ENCODE measurements at places on chromosomes 1 and 21.

GRCh38 chr1:112841825-112842224 lies 114.2 kb downstream of the SLC16A1 start:
- no peak for DNase-seq

- DNase-seq, result no peak
Measured at GRCh38 chr1:209667103-209667502, 8.1 kb upstream of the G0S2 start.

DNA sequence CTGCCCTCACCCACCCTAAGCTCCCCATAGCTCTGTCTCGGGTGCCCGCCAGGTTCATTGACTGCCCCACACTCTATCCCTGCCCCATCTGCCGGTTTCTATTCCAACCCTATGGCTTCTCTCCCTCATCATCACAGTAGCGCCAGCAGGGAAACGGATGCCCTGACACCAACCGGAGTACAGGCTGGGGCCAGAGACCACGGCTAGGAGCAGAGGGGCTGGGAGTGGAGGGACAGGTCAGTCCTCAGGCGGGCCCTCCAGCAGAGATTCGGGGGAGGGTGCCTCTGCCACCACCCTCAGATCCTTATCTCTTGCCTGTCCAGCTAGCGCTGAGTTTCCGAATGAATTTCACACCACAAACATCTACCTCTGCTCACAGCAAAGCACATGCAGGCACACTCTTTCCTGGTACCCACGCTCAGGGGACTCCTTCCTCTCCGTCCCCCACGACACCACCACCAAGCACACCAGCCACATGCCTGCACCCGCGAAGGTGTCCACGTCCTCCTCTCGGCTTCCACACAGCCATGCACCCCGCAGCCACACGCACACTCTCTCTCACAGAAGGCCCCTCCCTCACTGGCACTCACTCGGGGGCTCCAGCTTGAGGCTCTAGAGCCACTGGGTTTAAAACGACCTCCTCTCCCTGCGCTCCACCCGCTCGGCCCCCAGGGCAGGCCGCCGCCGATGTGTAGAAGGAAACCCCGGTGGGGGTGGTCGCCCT lies 7.2 kb downstream of the TAL1 start:
- DNase-seq, result no peak

DNA sequence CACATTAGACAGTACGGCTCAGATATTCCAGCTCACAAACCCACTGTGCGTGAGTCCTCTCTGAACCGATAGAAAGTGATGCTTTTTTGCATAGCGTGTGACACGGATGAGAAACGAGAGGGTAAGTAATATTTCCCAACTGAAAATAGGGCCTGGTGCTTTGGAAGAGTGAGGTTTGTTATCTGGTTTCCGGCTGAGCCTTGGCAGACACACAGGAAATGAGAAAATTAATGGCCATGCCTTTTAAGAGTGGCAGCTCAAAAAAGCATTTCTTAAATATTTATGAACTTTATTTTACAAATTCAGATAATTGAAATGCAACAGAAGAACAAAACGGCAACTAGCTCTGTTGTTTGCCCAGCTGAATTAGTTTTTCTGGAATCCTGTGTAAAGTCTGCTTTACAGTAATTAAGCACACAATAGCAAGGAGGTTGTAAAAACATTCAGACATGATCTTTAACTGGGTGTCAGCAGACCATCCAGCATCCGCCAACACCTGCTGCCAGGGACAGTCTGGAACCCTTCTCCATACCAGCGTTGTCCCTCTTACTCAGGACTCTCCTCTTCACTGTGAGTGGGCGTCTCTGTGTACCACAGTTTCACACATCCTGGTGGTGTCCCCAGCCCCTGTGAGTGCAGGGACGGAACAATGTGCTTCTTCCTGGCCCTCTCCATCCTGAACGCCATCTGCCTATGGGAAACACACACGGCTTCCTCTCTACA lies 155.4 kb downstream of the PGBD5 start:
- DNase-seq, result no peak

DNA sequence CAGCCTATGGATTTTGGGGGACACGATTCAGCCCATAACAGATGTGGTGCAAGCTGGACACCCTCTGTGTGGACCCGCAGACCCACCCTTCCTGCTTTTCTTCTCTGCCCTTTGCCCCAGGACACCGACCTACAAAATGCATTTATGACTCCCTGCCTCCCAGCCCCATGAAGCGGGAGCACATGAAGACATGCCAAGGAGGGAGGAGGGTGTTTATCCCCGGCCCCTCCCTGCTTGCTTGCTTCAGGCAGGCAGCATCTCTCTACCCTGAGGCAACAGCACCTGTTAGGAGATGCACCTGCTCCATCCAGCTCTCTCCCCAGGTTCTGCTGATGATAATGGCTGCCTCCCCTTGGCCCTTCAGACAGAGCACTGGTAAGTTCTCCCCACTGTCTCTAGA lies 187.5 kb downstream of the PSMG1 start:
- no peak for DNase-seq

DNA sequence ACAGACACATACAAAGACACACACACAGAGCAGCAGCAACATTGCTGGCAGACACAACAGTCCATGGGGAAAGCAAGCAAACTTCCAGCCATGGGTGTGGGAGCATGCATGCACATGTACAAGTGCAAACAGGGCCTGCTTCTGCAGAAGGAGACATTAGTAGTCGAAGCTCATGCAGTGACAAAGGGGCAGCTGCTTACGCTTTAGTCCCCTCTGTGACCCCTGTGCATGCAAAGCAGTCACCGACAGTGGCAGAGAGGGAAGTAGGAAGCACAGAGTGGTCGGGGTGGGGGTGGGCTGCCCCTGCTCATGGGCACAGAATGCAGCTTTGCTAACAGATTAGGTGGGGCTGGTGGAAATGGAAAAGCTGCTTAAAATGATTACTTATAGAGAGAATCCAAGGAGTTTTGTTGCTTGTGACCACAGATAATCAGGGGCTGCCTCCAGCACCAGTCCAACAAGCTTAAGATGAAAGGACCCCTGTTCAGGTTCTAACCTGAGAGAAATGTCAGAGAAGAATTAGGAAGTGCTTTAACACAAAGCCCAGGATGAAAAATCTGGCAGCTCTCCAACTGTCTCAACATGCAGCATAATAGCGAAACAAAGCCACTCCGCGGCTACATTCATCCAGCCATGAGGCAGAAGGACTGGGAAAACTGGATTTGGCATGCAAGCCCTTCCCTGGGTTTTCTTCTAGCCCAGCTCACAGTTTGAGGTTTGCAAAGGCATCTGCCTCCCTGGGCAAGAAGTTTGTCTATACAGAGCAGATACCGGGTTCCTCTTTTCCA lies 378.9 kb downstream of the KCNH1 start:
- peak; percentile 23 for DNase-seq

DNA sequence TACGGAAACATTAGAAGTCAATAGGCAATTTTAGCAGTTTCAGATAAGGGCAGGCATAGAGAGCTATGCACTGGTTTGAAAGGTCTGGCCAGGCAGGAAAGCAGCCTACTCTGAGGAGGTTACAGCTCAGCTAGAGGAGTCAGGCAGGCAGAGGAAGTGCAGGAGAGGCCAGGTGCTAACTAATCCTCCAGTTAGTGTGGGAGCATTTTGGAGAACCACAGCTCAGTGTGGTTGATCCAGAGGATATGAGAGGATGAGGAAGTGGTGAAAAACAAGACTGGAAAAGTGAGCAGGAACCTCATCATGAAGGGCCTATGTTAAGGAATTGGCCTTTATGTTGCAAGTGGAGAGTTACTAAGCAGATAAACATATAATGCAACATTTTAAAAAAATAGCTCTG lies 282.4 kb upstream of the SGIP1 start:
- DNase-seq, result no peak

GRCh38 chr21:15112858-15113257 lies 48.1 kb upstream of the NRIP1 start:
- DNase-seq, result no peak

GRCh38 chr1:115874497-115874896 lies 33.6 kb upstream of the NHLH2 start:
- DNase-seq, result no peak

- DNase-seq, result no peak
Measured at GRCh38 chr1:229665912-229666558, 40.0 kb downstream of the URB2 start.

- DNase-seq, result no peak
Measured at GRCh38 chr1:117622726-117623125, 16.9 kb downstream of the TENT5C start.

GRCh38 chr1:32623775-32624174 lies 26.6 kb downstream of the ZBTB8OS start:
- DNase-seq, result no peak

DNA sequence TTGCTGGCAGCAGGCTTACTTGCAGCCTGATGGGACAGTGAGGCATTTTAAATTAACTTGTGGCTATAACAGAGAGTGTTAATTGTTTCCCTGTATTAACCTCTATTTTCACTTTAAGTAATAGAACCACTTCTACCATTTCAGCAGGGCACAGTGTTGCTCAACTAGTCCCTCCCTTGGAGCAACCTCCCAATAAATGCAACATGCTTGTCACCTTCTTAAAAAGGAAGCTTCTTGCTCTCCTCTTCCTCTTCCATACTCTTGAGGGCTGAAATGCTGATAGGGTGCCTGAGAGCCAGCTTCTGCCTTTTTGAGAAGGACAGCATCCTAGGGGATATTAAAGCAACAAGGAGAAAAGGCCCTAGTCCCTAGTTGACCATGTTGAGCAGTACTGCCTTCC lies 52.1 kb downstream of the C4BPA start:
- no peak for DNase-seq

DNA sequence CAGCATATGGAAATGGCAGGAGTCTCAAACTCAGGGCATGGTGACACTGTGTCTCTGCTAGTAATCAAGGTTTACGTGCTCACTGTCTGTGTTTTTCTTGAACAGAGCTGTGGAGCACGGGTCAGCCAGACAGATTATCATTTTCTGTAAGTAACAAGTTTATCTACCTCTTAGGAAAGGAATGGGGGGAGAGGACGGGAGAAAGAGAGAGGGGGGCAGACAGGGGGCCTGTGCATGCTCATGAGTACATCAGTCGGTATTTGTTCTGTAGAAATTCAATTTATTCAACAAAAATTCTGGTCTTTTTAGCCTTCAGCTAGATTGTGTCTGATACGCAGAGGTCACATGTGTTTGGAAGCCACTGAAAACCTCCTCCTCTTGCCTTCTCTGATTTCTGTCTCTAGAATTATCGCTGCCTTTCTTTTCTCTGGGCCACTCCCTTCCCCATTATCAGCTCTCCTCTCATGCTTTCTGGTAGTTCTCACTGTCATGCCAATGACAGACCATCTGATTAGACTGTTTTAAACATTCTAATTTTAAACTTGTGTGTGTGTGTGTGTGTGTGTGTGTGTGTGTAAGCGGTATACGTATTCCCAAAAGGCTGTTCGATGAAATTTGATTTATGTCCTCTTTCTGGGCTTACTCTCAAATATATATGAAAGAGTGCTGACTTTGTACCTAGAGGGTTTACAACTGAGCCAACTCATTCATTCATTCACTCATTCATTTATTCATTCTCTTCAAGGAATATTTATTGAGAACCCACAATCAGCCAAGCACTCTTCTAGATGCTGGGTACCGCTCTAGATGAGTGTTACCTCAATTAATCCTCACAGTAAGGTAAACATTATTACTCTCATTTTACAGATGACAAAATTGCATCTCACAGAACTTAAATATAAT lies 636.9 kb downstream of the KIF26B start:
- no peak for DNase-seq

- DNase-seq, result no peak
Measured at GRCh38 chr1:150972417-150972940, 2.2 kb downstream of the CERS2 start.

- DNase-seq, result no peak
Measured at GRCh38 chr1:172746091-172746949, 87.4 kb downstream of the FASLG start.

- DNase-seq, result peak; percentile 28
Measured at GRCh38 chr1:219676012-219676765, 63.3 kb upstream of the ZC3H11B start.

GRCh38 chr1:24856787-24857506 lies 73.1 kb downstream of the RUNX3 start:
- DNase-seq, result no peak

GRCh38 chr1:198155253-198155652 lies 1.5 kb upstream of the NEK7 start:
- no peak for DNase-seq

GRCh38 chr1:44684525-44684924 lies 10.0 kb downstream of the ARMH1 start:
- DNase-seq, result no peak

DNA sequence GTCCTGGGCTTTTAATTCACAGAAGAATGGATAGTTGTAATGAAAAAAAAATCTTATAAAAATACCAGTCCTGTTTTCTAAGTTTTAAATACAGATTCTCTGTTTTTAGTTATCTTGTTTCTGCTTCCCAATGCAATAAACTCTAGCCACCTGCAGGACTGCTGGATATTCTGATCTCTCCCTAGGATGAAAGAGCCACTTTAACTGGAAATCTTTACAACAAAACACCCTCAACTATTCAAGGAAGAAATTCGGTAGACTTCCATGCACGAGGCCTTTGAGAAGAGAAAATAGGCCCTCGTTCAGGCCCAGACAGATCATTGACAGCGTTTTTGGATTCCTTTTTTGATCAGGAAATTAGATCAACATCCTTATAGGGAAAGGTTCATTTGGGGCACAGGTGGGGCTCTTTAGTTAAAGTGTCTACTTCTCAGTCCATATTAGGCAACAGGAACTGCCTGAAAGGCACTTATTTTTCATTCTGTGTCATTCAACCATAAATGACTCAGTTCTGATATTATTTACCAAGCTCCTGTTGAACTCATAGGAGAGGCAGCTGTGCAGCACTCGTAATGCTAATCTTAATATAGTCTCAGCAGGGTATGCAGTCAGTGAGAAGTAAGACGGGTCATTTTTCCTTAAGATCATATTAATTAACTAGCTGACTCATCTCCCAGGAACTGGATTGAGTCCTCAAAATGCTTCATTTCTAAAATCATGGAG lies 71.1 kb upstream of the ERRFI1 start:
- DNase-seq, result no peak

DNA sequence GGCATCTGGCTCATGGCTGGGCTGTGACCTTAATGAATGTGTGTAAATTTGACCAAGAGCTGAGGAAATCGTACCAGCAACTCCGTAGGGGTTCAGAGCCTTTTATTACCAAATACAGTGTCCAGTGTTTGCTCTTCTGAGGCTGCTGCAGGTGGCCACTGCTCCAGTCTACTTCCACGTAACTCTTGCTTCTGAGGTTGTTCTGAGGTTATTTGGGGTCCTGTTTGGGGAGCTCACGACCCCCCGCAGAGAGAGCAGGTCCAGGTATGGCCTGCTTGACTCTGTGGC lies 33.6 kb downstream of the MAN1C1 start:
- no peak for DNase-seq

DNA sequence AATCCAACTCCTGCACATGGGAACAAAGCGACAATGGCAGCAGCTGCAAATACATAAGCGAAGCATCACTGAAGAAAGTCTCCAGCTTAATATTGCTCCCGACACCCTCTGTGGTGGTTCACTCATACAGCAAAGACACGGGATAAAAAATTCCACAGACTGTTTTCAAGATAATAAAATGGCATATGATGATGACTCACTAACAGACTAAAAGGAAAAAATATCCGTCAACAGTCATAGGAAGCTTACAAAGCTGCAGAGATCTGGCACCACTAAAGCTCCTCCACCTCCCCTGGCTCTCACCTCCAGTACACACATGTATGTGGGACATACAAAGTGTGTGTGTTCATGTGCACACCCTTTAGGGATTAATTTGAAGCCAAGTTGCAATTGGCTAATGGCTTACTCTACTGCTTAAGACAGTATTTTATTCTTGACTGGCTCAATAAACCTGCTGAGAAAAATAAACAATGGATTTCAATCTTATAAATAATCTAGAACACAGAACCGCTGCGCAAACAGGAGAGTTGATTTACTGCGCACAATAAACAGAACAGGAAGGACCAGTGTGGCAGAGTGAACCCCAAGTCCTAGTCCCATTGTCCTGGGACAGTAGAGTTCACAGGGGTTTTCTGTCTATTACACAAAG lies 94.4 kb downstream of the SLC45A1 start:
- no peak for DNase-seq

All from ELF-1 (cell line).